AG08395 (cell line): ENCODE measurements at places on chromosomes 11 and 22.

- peak; percentile 63 for DNase-seq
Observed at GRCh38 chr11:117094776-117095175, 3.5 kb downstream of the SIK3 start.

GRCh38 chr11:46692450-46692849 is 8.0 kb downstream of the ARHGAP1 start:
- DNase-seq: no peak

DNA sequence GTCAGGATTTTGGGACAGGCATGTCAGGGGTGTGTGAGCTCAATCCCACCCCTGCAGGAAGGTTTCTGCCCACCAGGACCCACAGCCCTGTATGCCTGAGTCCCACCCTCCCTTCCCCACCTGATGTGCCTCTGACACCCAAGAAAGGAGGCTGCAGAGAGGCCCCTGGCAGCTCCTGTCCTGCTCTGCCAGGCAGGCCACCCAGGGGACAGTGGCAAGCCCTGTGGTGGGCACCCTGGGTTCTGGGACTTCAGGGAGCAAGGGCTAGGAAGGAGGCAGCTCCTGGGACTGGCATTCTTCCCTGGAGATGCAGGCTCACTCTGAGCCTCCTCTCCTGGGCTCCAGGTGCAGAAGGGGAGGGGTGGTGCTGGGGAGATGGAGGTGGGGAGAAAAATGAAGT is 234.5 kb upstream of the B3GAT1 start:
- DNase-seq: no peak

- no peak for DNase-seq
Observed at GRCh38 chr11:22546746-22547145, 78.9 kb downstream of the FANCF start.

DNA sequence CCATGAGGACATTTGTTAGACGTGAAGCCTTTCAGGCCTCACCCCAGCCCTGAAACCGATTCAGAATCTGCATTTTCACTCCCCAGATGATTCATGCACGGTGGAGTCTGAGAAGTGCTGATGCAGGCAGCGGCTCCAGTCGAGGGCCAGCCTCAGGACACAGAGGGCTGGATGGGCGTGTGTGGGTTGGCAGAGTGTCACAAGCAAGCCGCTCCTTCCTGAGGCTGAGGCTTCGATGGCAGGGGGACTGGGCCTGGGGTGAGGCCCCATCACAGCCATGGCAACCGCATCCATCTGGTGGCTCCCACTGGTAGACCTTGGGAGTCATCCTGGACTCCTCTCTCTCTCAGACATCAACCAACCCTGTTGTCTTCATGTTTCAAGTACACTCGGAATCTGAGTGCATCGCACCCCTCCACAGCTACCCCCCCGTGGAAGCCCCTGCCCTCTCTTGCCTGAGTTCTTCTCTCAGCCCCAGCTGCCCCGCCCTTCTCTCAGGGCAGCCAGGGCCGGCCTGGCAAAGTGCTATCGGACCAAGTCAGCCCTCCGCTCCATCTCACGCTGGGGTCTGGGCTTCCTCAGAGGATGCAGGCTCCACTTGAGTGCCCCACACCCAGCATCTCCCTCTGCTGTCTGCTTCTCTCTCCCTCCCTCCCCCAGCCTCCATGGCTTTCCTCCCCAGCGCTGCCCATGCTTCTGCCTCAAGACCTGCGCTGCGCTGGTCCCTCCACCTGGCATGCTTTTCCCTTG is 10.6 kb downstream of the KCNC1 start:
- DNase-seq: no peak

DNA sequence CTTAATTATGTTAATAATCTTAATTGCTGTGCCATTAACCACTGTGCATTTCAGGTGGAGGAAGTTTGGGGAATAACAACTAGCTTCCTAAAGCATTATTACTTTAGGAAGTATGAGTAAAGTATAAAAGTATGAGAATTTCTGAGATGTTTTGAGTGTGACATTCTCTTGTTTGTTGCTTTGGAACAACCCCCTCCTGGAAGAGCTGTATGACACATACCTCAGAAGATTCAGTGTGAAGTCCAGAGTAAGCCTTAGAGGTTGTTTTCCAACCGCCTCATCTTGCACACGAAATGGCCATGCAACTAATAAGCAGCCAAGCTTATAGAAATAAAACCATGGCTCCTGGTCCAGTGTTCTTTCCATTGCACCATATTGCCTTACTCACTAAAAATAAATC is 21.7 kb downstream of the CCDC81 start:
- peak; percentile 82 for DNase-seq

DNA sequence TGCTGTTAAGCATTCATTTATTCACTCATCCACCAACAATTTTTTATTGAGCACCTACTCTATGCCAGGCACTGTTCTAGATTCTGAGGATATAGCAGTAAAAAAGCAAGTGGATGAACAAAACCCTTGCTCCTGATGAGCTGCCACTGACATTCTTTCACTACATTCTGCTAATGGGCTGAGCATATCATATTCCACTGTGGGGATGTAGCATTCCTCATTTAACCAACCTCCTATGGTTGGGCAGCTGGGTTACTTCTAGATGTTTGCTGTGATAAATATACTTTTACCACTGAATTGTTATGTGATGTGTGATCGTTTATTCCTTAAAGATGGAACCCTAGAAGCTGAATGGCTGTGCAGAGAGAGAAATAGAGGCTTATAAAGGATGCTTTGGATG is 176.9 kb downstream of the MN1 start:
- no peak for DNase-seq
